Panc1 (cell line): ENCODE measurements at places on chromosomes 11 and 22.

DNA sequence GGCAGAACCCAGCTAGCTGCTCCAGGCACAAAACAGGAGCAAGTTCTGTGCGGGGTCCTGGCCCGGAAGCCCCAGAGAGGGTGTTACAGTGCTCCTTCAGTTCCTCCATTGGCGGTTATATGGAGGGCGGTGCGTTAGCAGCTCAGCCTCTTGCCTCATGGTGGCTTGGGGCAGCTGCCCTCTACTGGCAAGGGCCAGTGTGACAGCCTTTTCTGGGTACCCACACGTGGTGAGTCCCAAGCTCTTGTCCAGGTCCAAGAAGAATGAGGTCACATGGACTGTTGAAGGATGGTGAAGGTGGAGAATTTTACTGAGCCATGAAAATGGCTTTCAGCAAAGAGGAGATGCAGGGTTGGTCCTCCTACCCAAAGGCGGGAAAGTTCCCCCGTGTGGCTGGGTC, 100.5 kb downstream of the WT1 start:
- DNase-seq: no peak

DNA sequence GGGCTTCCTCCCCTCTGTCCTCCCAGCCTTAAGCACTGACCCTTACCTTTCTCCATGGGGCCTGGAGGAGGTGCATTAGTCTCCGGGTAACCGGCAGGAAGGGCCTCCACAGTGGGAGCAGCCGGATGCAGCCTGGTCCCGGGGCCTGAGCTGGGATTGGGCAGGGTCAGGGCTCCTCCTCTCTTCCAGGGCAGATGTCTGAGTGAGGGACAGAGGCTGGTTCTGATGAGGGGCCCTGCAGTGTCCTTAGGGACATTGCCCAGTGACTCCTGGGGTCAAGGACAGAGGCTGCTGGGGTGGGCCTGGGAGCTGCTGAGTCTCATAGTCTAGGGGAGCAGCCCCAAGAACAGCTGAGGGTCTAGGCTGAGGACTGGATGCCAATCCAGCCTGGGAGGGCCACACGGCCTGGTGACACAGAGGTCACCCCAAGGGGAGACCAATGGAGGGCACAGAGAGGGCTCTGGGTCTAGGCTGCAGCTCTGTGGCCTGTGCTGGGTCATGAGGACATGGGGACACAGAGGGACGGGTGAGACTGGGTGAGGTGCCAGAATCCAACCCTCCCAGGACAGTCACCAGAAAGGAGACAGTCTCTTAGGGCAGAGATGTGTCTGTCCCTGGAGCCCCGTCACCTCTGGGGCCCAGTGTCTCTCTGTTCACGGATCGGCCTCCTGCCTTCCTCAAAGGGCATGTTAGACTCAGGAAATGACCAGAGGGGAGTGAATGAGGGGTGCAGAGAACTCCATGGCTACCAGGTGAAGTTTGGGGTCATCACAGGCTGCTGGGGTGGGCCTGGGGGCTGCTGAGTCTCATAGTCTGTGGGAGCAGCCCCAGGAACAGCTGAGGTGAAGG, 6.5 kb downstream of the IGLL5 start:
- no peak for DNase-seq

DNA sequence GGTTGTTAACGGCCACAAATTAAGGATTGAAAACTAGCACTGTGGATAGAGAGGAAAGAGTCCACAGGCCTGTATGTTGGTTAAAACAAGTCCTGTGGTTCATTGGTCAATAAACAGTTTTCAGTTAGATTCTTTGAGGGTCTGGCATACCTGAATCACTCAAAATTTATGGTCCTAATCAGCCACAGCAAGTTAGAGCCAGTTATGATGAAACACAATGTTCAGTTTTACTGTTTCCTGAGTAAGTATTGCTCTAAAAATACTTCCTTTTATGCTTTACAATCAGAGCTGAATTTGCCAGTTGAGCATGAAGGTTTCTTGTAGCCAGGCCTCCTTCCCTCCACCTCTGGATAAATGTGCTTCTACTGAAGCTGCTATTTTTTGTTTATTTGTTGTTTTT, 12.9 kb upstream of the CAT start:
- no peak for DNase-seq

DNA sequence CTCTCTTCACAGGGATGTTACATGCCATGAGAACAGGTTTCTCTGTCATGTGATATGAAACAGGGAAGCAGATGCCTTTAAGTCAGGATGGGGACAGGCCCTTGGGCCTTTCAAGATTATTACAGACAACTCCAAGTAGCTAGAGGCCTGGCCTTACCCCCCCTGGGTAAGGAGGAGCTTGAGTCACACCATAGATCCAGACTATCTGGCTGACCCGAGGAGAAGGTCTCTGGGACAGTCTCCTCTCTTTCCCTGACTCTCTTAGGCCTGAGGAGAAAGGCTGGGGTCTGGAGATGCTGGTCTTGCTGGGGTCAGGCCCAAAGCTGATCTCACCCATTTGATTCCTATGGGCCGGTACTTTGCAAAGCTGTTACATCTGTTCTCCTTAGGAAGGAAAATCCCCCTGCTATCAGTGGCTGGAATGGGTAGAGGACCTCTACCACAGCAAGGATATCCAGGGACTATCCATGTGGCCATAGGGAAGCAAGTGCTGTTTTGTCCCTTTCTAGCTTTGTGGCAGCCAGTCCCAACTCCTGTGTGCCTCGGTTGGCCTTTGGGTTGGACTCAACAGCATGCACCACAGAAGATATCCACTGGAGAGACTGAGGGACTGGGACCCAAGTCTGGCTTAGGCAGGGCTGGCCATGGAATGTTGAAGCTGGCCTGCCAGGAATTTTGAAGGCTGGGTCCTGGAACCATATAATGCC, 25.2 kb downstream of the RELT start:
- no peak for DNase-seq
